NK-92 treated with Interleukin-12 subunit alpha and Interleukin-12 subunit beta, amount 100 ng/mL, for 24 hours (cell line): ENCODE measurements at places on chromosomes 5 and 9.

DNA sequence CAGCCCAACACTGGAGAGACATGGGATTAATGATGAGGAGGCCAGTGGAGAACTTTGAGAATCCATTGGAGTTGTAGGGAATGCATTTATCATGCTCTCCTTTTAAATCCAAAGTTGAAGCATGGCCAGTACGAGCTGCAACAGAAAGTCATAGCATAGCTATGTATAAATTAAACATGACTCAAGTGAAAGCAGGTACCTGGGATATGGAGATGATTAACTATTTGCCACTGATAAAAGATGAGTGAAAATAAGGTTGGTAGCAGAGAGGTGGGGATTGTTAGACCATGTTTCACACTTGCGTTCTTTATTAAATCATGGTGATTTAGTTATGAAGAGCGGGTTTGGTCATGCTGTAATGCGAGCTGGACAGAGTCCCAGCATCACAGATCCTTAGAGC is 189.6 kb downstream of the ARHGEF28 start:
- no peak for DNase-seq

DNA sequence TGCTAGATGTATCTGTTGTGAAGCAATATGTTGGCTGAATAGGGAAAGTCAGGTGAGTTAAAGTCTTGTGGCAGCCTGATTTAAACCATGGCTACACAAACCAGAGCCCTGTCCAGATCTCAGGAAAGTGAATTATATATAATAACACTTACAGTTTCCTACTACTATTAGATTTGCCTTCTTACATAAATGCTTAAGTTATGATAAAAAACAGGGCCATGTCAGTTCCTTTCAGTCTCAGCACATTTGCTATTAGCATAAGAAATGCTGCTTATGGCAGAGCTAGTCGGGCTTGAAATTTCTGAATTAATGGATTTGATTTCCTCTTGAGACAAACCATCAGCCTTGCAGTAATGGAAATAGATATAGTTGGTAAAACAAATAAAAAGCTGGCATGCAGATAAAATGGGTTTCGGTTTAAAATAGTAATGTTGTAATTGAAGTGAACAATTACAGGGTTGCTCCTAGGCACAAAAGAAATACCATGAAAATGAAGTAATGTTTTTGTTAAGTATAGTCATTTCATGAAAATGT is 664.2 kb upstream of the ZNF608 start:
- DNase-seq, result no peak

- no peak for DNase-seq
Observed at GRCh38 chr9:136858844-136859757, 7.0 kb downstream of the MAMDC4 start.

DNA sequence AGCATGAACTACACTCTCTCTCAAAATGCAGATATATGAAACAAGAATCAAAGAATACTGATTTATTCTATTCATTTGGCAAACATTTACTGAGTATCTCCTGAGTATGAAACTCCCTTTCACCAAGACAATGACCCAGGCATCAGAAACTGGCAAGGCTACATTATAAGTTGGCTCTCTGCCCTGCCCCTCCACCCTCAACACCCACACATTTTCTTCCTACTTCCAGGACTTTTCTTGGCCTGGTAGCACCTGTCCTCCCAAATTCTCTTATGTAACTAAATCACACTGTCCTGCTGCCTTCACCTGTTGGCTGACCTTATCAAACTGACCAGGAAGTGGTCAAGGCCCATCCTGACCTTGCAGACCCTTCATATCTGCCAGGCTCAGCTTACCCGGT is 3.5 kb downstream of the RASEF start:
- DNase-seq, result no peak

DNA sequence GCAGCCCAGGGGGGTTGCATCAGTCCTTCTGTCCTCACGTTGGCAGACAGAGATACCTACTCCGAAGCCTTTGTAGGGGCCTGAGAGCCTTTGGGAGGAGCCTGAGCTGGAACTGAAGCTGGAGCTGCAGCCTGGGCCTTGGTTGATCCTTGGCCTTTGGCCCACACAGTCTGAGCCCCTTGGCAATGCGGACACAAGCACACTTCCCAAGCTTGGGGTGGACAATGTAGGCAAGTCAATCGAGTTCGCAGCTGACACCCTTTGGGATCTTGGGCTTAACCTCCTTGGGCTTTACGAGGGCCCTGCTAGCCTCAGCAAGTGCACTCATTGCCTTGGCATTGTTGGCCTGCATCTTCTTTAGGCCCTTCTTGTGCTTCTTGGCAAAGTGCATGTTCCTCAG is 5.9 kb downstream of the CSNK1A1 start:
- DNase-seq, result no peak

DNA sequence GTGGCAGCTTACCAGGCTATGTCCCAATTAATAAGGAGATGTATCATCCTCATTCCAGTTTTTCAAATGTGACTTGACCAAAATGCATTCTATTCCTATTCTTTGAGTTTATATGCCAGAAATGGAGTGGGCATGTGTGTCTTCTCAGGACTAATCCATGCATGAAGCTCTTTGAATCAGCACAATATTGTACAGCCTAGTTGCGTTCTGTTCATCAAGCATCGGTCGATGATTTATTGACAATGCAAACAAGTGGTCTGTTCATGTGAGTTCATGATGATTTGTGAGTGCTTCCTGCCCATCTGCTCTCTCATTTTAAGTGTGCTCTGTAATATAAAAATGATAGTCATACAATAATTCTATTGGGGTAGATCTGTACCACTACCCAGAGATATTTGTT is 48.3 kb downstream of the PALM2AKAP2 start:
- DNase-seq, result no peak

DNA sequence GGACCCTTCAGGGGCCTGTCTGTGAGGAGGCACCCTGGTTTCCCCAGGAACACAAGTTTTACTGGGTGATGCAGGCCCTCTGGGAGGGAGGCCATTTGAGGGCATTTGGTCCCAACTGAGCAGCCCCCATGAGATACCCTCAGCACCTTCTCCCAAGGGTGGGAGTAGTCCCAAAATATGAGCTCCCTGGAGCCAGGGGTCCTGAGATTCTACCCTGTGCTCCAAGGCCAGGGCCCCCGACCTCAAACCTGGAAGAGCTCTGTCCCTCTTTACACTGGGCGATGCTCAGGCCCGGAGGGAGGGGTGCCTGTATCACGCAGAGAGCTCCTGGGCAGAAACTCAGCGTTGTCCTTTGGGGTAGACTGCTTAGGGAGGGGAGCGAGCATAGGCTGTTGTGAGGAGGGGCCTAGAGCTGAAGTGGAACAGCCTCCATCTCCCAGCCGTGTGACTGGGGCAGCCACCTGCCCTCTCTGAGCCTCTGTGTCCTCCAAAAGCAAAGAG is 64.0 kb upstream of the SYNPO start:
- DNase-seq, result no peak

DNA sequence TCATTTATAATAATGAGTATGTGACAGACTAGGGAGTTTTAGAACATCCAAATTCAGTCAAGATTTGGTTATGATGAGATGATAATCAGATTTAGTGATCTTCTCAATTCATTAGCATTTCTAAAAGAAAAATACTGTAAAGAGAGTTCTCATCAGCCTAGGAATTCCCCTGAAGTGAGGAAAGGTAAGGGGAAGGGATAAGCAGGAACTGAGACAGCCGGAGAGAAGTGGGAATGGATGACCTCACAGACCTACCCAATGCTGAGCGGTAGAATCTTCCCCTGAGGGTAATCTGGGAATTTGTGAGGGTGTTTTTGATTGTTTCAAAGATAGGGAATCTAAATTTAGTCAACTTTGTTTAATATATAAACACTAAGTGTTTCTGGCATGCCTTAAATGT is 16.7 kb upstream of the GPBP1 start:
- no peak for DNase-seq

DNA sequence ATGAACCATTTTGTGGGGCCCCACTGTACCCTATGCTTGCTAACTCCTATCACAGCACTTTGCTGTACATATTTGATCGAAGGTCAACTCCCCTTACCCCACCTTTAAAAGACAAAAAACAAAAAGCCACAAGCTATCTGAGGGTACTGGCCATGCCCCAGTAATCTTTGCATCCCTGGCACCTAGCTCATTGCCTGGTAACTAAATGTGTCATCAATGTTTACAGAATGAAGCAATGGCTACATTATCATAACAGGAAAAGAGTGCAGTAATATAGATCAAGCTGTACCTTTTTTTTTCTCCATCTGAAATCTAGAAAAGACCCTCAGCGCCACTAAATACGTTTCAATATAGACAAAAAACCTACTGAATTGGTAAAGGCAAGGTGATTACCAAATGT is 188.0 kb downstream of the ELAVL2 start:
- no peak for DNase-seq

GRCh38 chr5:139639619-139640380 is 8.3 kb upstream of the CXXC5 start:
- no peak for DNase-seq

- DNase-seq, result no peak
Observed at GRCh38 chr5:31378136-31378535, 153.8 kb downstream of the DROSHA start.

GRCh38 chr5:150544611-150545219 is 36.8 kb downstream of the NDST1 start:
- peak; percentile 72 for DNase-seq

- no peak for DNase-seq
Observed at GRCh38 chr9:7783635-7784063, 15.9 kb downstream of the DMAC1 start.

GRCh38 chr9:32738501-32739172 is 44.7 kb upstream of the TMEM215 start:
- DNase-seq, result peak; percentile 25

GRCh38 chr5:77924081-77924480 is 147.9 kb upstream of the TBCA start:
- DNase-seq, result no peak

DNA sequence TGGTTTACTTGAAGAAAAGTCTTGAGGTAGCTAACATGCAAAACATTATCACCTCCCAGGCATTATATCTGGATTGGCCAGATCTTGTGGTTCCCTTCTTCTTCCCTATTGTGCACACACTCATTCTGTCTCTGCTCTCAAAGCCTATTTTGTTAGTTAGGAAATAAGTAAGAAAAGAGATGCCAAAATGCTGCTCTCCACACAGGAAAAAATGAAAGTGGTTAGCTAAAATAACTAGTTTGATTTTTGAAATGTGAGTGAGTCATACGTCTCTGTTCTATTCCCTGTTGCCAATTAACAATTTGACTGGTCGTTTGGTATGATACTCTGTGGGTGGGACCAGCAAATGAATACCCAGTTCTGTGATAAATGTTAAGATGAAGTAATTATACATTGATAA is 28.1 kb downstream of the LMNB1 start:
- no peak for DNase-seq

GRCh38 chr5:7250611-7251010 is 145.3 kb upstream of the ADCY2 start:
- DNase-seq, result no peak

DNA sequence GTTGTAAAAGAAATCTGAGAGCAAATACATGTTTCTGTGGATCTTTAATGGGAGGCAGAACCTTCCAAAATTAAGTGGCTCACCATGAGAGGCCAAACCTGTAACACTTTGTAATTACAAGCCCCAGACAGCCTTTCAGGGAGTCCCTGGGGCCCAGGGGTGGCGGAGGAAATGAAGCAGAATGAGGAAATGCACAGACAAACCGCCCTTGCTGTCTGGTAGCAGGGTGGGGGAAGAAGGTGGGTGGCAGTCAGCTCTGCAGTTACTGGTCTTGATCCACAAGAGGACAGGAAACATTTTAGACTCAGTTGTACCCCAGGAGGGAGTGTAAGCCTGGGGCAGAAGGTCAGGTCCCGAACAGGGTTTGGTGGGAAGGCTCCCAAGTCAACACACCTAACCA is 6.5 kb downstream of the ARL14EPL start:
- peak; percentile 9 for DNase-seq

- no peak for DNase-seq
Observed at GRCh38 chr9:134454476-134454857, 128.2 kb downstream of the RXRA start.

DNA sequence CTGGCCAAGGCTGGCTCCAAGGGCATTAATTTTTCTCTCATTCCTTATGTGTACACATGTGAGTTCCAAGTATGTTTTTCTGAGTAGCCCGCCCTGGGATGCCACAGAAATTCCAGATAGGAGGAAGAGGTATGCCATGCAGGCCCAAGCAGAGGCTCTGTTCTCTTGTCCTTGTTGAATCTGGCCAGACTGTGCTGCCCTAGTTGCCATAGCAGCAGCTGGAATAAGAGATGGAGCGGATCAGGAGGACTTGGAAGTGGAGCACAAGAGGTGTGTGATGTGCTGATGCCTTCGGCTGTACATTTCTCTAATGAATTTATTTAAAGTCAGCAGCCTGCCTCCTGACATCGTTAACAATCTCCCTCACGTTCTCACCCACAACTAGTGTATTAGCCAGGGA is 235.6 kb upstream of the RPS23 start:
- no peak for DNase-seq

GRCh38 chr9:110089681-110090370 is 118.1 kb downstream of the C9orf152 start:
- DNase-seq, result no peak

- no peak for DNase-seq
Observed at GRCh38 chr5:57900381-57900944, 417.9 kb upstream of the ACTBL2 start.

DNA sequence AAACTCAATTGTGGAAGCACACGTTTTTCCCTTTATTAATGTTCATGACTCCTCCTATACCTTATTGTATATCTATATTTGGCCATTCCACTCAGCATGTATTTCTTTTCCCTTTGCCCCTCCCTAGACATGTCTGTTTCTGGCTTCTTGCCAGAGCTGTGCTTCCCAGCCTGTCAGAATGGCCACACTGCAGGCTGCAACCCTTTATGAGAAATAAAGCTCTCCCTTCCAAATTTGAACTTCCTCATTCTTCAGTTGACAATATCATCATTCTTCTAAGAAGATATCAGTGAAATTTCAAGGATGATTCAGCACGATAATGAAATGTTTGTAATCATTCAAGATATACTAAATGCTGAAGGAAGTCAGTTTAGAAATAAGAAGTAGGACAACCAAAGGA is 107.6 kb upstream of the PRSS3 start:
- DNase-seq, result no peak

DNA sequence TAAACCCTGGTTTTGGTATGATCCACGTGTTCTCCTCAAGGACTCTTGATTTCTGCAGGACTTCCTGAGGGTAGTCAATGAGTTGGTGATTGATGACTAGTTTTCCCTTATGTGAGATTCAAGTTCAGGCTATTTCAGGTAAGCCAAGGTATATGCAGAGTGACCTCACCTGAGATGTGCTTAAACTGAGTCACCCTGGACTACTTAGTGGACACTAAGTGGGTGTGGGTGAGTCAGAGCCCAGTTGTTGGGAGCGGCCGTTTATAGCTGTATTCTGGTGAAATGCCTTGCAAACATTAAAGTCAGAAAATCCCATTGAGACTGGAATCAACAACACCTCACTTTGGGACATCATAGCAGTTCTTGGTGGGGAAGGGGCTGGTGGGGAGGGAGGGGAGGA is 62.9 kb downstream of the SLC28A3 start:
- no peak for DNase-seq

GRCh38 chr5:166285361-166285760 is 2006.1 kb upstream of the WWC1 start:
- no peak for DNase-seq

- DNase-seq, result no peak
Observed at GRCh38 chr5:175872287-175873087, 1.1 kb downstream of the CPLX2 start.

- DNase-seq, result no peak
Observed at GRCh38 chr5:29069104-29069402, 2030.7 kb upstream of the CDH9 start.
